ENCODE measurements at places on chromosomes 16 and 17.

GRCh38 chr17:81481815-81482505, 30.6 kb downstream of the ACTG1 start:
- DNase-seq: no peak

DNA sequence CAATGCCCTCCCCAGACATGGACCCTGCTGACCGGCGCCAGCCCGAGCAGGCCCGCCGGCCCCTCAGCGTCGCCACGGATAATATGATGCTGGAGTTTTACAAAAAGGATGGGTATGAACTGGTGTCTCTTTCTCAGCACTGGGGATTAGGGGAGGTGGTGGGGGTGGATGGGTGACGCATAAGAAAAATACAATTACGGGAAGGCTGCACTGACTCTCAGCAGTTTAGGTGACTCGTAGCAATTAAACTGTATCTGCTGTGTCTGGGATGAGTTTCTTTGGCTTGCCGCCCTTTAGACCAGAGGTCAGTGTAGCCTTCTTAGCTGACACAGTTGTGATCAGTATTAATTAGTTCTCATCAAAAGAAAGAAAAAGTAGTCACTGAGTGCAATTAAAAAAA, 59.0 kb downstream of the ELAC2 start:
- no peak for DNase-seq

GRCh38 chr16:31188450-31189411, 8.8 kb downstream of the FUS start:
- DNase-seq: no peak

GRCh38 chr17:74712756-74713155, at the start of gene CD300LF:
TSS of gene CD300LF (minus strand) at chr17:74712923. CDS start at chr17:74712866, 57 bp downstream.
- no peak for DNase-seq
